ENCODE measurements at places on chromosomes 12 and 14.

- DNase-seq: no peak
Measured at GRCh38 chr14:101584055-101584859, 23.0 kb downstream of the DIO3 start.

- DNase-seq: no peak
Measured at GRCh38 chr12:108821407-108822397, 35.7 kb downstream of the SSH1 start.

DNA sequence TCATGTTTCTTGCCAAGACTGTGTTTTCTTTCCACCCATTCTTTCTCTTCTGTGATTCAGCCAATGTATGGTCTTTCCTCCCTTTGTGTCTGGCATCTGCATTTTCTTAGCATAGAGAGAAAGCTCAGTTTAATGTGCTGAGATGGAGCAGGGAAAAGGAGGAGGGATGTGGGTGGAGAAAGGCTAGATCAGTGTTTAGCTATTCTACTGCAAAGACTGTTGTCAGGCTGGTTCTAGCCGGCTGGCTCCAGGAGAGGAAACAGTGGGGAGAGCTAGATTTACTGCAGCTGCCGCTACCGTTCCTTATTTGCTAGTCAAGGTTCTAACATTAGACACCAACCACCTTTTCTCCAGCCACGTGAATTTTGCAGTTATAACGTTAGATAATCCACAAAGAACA lies 5.2 kb upstream of the RIMKLB start:
- no peak for DNase-seq

DNA sequence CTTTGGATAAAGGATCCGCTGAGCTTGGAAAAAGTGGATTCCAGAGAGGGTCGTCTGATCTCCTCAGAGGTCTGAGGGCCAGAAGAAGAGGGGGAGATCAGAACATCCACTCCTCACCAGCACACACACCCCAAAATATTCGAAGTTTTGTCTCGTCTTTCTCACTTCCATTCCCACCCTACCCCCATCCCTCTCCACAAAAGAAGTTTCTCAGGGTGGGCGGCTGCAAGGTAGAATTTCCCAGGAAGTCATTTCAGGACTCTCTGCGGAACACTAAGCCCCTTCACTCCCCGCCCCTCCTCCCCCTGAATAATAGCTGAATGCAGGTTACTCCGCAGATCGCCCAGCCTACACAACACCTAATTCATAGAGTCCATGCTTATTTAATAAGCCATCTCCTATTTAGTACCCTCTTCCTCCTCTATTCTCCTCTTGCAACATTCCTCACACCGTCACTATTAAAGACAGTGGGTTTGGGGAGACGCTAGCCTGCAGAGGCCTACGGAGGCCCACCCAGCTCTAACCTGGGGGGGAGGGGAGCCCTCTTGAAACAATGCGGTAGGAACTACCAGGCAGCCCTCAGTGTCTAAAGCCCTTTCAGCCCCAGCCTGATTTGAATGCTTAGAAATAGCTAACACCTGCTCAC lies 649 bp upstream of the SALL2 start:
- DNase-seq: no peak

DNA sequence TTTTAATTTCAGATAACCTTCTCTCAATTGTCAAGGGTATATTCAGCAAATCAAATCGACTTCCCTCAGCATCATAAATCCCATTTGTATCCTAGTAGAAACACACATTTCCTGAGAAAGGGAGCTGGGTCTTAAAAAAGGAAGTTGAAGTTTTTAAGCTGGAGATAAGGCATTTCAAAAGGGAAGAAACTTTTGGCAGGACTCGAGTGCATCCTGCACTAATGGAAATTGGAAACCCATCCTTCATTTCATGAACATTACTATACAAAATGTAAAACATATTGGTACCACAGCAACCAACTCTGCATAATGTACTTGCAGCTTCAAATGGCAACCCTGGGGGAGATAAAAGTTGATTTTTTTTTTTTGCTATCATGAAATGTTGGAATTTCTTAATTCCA lies 23.7 kb upstream of the TMCC3 start:
- no peak for DNase-seq

DNA sequence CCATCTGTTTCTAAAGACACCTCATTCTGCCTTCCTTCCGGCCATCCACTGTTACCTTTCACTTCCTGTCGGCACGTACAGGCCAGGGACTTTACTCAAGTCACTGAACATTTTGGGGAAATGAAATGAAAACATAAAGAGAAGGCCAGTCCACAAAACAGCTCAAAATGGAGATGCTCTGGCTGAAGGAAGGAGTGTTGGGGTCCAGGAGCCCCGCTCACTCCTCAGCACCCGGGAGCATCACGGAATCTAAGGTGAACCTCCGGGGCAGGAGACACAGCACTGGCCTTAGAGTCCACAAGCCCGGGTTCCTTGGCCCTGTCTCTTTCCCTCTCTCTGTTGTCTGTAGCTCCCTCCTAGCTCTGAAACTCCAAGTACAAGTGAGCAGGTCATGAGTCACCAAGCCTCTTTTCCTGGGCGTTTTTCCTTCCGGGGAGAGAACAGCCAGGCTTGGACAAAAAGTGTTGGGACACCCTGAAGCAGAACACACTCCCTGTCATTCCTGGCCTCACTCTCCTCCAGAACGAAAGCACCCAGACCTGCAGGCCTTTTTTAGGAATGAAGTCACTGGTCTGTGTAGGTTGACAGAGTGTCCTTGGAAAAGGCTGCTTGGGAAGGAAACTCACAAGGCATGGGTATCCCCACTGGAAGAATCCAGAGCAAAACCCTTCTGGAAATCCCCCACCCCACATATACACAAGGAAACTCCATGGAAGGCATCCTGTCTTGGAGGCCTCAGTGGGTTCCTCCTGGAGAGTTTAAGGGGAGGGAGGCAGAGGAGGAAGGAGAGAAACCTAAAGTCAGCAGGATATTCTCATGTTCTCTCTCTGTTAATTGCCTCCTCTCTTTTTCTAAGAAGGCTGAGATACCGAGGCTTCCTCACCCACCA lies 245.3 kb downstream of the ZFP36L1 start:
- DNase-seq: no peak

DNA sequence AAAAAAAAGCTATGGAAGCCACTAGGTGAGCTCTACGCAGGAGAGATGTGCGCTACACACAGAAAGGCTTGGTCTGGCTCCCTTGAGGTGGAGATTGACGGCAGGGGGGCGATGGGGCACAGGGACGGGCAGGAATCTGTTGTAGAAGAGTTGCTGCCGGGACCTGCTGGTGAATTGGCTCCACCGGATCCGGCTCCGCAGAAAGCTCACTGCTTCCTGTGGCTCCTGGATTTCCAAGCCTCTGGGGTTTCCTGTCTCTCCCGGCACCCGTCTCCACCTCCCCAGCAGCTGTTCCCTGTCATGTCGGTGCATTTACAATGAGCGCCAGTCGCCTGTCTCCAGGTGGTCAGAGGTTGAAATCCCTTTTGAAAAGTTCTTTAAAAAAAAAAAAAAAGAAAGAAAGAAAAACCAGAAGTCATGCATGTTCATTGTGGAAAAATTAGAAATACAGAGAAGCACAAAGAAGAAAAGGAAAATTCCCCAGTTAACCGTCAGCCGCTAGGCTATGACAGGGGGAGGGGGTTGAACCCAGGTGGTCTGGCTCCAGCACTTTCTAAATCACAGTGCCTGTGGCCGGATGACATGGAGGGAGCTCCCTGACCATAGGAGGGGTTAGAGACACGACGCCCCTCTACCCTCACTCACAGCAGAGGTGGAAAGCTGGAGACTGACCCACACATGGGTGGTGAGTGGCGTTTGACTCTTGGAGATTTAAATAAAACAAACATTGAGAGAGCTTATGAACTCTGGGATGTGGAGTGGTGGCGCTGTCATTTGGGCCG lies 20.8 kb downstream of the FAM222A start:
- no peak for DNase-seq

DNA sequence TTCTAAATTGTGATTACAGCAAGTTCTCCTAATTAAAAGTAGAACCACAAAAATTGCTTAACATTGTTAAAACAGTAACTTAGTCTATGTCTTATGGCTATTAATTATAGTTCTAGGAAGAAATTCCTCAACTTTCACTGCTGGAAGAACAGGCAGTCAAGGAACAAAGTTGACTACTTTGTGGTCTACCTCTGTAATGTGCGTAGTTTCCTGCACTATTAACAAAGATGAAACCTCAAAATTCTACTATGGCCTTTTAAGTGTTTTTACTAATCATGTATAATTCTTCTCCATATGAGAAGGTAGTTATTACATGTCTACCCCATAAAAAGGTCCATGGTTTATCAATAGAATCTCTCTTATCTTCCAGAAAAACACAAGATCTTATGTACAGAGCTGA lies 7.6 kb downstream of the RASSF9 start:
- DNase-seq: no peak

GRCh38 chr12:94704452-94705306 lies 54.3 kb upstream of the TMCC3 start:
- DNase-seq: no peak

- DNase-seq: no peak
Measured at GRCh38 chr12:114131824-114132223, 165.7 kb upstream of the RBM19 start.

GRCh38 chr12:98780261-98780660 lies 135.2 kb downstream of the APAF1 start:
- no peak for DNase-seq

DNA sequence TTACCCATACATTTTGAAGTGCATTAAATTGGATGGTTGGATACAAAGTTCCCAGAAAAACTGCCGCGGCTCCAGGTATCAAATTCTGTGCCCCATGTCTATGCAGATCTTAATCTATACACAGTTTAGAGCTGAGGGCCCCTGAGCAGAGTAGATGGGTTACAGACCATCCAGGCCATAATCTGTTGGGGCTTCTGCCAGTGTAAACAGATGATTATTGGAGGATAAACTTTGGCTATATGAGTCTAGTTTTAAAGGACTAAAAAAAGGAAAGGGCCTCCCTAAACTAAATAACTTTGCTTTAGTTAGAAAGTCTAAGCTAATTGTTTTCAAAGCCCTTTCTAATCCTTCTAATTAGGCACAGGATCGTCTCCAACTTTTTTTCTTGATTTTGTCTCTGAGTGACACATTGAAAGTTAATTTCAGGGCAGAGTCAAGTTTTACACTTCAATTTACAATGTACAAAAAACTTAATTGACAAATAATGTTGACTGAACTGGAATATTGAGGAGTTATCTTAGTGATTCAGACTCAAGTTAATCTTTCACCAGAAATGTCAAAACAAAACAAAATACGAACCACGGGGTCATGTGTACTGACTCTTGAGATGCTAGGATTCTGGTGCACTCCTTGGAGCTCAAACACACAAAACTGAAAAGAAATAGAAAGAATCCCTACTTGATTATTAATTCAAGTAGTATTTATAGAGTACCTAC lies 133.9 kb upstream of the SCAF11 start:
- no peak for DNase-seq

- DNase-seq: no peak
Measured at GRCh38 chr12:102513739-102514138, 33.4 kb upstream of the IGF1 start.

- DNase-seq: no peak
Measured at GRCh38 chr12:9636150-9636850, 28.6 kb upstream of the KLRB1 start.

Measured in activated CD4-positive, alpha-beta T cell treated with anti-CD3 and anti-CD28 coated beads, Interleukin-2, amount 50 U/mL, for 4 hours (primary cell).